ENCODE measurements at places on chromosomes 6 and 20.

DNA sequence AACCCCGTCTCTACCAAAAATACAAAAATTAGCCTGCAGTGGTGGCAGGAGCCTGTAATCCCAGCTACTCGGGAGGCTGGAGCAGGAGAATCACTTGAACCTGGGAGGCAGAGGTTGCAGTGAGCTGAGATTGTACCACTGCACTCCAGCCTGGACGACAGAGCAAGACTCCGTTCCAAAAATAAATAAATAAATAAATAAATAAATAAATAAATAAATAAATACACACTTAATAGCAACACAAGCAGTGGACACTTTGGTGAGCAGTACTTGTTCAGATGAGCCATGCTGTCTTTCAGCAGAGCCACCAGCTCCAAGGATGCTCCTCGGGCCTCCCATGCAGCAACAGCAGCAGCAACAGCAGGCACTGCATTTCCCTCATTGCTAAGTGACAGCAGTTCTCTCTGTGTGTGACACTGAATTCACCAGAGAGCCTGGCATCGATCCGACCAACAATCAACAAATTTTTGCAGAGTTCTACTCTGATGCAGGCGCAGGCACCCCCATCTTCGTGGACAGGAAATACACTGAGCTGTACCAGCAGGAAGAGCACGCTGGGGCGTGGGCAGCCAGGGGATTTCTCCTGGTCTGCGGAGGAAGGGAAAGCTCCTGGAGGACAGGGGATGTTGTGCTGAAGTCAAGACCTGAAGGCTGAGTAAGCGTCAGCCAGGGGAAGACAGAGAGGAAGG is 54.0 kb upstream of the SNX9 start:
- DNase-seq: no peak

DNA sequence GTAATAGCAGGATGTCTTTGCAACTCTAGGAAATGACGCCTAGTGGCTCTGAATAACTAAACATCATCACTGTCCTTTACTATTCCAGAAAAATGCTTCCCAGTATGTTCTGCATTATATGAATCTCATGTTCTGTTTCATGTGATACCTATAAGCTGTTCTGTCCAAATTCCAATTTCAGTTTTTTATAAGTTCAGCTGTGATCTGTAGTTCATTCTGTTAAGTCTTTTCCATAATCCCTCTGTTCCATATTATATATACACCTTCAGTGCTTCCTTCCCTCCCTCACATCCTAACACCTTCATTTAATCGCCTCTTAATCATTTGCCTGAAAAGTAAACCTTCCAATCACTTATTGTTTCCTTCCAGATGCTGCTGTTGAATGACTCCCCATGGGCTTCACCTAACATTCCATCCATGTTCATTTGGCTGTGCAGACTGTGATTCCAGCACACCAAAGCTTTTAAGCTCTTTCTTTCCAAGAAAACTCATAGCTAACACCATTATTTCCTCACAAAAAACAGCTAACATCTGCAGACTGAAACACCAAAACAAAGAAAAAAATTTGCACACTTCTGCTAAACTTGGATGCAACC is 18.6 kb downstream of the HMGCLL1 start:
- no peak for DNase-seq

DNA sequence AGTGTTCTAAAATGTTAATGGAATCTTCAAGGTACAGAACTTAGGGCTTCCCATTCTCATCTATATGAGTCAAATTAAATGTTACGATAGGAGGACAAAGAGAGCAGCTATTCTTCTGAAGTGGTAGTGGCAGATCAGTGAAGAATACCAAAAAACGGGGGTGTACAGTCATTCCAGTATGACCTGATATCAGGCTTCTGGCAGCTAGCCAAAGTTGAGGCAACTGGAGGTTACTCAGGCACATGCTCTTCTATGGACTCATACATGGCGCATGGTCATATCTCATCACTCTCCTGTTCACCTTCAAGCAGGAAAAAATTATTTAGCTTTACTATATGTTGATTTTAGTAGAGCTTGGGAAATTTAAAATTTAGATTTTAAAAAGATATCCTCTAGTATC is 1608.8 kb downstream of the GRIK2 start:
- no peak for DNase-seq

DNA sequence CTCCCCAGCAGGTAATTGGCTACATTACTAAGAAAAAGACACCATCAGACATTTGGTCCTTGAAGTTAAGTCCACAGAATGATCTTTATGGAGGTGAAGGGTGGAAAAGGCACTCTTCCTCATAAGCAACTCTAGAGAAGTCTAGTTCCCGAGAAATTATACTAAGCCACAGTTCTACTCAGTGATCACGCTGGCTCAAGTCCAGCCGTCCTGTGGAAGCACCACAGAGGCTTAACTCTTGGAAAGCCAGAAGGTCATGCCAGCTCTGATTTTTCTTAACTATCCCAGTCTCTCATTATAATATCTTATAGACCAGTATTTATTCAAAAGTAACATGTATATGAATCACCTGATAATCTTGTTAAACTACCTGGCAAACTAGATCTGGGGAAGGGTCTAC is 258.5 kb downstream of the EYA4 start:
- DNase-seq: no peak

DNA sequence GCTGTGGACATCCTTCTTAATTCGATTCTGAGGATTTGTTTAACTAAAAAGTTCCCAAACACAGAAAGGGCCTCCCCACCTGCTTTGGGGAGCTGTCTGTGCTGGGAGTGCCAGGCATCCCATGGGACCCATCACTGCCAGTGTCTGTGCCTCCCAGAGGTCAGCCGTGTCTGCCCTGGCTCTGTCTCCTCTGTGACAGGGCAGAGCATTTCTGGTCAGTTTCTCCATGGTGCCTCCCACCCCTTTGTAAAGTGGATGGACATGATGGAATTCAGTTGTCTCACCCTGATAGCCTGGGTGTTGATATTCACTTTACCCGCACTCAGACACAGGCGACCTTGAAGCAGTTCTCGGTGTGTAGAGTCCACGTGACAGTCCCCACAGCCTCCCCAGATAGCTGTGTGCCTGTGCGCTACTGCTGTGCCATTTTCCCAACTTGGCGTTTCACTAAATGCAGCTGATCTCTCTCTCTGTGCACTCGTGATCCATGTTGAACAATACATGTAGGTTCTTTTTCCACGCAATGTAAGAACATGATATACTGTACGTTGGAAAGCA is 70.5 kb downstream of the CDS2 start:
- DNase-seq: no peak

GRCh38 chr6:136405420-136406029 is 115.9 kb upstream of the BCLAF1 start:
- DNase-seq: no peak

DNA sequence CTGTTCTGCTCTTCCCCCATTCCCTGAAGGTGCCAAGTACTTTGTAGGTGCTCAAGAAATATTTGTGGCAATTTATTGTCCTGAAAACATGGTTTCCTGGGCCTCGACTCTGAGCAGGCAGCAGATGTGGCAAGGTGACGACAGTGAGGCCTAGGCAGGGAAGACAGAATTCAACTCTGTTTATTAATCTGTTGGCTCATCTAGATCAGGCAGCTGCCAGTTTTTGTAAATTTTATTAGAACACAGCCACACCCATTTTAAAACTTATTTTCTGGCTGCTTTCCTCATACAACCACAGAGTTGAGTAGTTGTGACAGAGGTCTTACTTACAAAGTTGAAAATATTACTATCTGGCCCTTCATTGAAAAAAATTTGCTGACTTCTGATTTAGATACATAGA is 24.5 kb downstream of the MAPK14 start:
- no peak for DNase-seq

DNA sequence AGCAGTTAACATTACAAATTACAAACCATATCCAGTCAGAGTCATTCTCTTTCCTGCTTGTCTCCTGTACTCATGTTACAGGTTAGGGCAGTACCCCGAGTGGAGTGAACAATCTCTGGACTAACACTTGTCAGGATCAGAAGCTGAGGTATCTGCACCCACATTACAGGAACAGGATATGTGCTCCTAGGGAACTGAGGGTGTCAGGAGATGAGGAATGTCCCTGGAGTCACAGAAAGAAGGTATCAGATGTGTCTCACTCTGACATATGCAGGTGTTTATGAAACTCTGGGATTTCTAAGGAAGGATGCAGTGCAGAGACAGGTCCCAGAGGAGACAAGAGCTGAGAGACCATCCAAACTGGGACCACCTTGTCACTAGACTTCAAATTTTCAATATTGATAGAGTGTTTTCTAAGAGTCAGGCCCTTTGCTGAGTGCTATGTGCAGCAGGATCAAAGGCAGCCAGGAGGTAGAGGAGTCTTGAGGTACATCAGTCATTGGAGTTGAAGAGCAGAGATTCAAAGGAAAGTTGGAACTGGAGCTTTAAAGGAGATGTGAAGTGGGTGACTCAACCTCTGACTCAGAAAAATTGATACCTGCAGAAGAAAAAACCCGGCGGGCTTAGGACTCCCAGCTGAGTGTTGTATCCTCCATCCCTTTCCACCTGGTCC is 12.6 kb downstream of the HLA-DPB1 start:
- DNase-seq: no peak

DNA sequence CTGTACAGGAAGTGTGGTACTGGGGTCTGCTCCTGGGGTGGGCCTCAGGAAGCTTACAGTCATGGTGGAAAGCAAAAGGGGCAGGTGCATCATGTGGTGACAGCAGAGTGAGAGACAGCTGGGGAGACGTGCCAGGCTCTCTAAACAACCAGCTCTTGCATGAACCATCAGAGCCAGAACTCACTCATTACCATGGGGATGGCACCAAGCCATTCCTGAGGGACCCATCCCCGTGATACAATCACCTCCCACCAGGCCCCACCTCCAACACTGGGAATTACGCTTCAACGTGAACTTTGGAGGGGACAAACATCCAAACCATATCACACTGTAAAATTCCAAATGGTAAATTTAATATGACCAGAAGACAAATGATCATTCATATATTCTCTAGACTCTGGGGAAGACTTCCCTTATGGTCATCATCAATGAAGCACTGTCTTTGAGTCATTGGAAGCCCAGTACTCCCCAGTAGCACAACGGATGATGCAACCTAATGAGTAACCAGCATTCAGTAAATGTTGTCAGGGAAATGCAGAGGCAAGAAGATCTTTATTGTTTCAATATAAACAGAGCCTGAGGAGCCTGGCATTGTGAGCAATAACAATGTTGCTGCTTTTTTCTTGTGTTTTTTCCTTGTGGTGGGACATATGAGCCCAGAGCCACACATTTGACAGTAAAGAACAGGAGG is 48.2 kb upstream of the RALY start:
- DNase-seq: no peak

Data from H4 (cell line).